NCI-H82 (cell line): ENCODE measurements at places on chromosomes 11 and 22.
A peak's percentile ranks its signal among the peaks of the same experiment; 100 is the strongest.

GRCh38 chr11:75240311-75241035, at the start of gene TPBGL:
Gene TPBGL, plus strand, starts transcription at chr11:75240774. Its CDS starts 276 bp downstream, at chr11:75241050.
- DNase-seq, result peak; percentile 58

- no peak for DNase-seq
Measured at GRCh38 chr11:9273376-9274336, 8.5 kb upstream of the DENND5A start.

DNA sequence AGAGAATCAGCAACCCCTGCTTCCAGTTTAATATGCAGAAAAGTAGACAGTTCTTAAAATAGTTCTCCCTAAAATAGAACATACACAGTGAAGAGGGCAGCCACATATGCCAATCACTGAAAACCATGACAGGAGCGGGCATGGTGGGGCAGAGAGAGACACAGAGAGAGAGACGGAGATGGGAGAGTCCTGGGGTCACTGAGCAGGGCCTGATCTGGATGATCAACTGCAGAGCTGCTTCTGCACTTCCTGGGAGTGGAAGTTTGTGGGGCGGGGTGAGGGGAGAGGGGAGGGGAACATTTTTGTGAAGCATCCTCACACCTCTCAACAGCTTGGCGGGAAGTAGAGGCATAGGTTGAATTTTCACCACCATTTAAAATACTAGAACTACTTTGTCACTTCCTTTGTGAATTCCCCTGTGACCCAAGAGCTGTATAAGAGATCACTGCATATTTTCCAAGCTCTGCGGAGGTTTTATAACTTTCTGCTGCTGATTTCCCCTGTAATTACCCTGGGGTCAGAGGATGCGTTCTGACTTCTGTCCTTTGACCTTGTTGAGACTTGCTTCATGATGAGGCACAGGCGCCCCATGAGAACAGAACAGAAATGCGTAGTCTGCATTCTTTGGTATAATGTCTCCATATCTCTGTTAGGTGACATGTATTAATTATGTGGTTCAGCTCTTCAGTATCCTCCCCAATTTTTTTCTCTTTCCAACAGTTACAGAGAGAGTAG, 419.4 kb downstream of the BRD1 start:
- no peak for DNase-seq

DNA sequence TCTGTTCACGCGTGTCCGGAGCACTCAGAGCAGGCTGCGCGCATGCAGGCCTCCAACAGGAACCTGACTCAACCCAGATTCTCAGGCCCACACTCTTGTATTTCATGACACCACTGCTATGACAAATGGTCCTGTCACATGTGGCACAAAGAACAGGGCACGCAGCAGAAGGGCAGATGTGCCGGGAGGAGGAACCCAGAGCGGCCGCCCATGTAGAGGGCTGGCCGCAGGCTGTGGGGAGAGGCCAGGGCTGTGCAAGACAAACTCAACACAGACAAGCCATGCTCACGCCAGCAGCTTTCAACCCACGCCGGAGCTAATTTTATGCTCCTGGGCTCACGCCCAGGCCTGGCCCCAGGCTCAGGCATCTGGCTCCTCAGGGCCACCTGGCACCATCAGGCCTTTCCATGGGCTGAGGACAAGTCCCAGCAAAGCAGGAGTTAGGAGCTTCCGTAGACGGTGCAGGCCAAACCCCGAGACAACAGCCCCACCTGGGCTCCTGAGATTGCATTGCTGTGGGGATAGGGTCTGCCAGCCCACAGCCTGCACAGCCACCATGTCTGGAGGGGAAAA, 40.0 kb downstream of the DUSP8 start:
- no peak for DNase-seq

- DNase-seq, result no peak
Measured at GRCh38 chr11:66414120-66414934, 6.5 kb upstream of the NPAS4 start.

DNA sequence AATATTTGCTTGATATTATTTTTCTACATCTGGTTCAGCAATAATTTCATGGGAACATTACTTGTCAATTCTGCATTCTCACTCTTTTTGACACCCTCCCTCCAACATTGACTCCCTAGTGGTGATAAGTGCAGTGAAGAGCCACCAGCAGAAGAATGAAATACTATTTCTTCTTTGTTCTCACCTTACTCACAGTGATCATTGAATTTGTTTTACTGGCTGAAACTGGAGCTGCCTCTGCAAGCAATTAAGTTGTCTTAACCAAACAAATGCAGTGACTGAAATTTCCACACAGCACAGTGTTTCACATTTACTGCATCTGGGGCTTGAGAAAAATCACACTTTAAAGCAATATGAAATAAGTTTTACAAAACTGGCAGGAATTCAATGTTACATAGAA, 189.8 kb downstream of the JRKL start:
- no peak for DNase-seq

DNA sequence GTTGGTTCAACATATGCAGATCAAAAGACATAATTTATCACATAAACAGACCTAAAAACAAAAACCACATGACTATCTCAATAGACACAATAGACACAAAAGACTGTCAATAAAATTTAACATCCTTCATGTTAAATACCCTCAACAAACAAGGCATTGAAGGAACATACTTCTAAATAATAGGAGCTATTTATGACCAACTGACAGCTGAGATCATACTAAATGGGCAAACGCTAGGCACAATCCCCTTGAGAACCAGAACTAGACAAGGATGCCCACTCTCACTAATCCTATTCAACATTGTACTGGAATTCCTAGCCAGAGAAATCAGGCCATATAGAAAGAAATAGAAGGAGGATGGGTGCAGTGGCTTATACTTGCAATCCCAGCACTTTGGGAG, 50.3 kb upstream of the GLYAT start:
- no peak for DNase-seq

DNA sequence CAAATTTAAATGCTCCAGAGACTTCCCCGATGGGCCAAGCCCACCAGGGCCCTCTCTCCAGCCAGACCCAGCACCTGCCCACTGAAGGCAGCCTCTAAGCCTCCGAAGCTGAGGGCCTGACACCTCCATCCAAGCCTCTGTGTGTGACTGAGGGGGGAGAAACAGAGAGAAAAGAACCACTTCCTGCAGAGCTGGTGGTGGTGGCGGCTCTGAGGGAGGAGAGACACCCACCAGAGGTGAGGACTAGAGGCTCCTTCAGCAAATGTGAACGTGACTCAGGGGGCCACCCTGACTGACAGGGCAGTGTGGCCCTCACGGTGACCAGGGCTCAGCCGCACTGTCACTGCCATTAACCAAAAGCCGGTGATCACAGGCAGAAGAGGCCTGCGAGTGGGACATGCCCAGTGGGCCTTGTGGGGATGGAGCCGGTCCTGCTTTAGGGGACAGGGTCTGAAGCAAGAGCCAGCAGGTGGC, 31.0 kb upstream of the CD5 start:
- no peak for DNase-seq

- DNase-seq, result no peak
Measured at GRCh38 chr11:125952559-125952958, 6.7 kb downstream of the VSIG10L2 start.

DNA sequence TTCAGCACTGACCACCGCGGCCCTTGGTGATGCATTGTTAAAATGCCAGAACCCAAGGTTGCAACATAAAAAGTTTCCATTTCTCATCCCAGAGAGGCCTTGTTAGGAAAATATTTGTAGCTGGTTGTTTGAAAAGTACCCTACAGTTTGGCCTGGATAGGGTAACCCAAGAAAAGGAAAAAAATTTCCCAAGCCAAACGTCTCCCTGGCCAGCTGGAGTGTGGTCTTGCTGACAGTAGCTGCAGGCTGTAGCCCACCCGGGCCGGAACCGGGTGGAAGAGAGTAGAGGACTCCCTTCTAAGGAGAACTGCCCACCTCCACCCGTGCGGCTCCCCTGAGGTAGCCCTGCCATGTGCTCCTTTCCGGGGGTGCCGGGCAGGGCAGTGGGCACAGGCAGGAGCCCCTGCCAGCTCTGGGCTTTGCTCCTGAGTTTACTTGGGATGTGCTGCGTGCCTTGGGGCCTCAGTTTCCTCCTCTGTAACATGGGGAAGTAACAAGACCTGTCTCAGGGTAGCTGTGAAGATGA, 38.5 kb downstream of the IGHMBP2 start:
- no peak for DNase-seq

DNA sequence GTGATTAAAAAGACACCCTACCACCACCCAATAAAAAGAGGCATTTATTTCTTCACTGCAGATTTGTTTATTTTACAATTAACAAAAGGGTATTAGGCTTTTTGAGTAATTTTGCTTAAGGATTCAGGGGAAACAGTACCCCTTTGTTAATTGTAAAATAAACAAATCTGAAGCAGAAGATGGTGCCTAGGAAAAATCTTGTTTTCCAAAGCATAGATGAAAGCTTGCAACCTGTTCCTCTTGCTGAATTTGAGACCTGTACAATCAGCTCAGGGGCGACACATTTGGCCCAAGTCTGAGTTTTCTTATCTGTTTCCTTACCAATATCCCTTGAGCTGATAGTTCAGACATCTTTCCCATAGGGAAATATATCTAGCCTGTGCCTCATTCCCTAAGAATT, 171.9 kb downstream of the GRIA4 start:
- no peak for DNase-seq

DNA sequence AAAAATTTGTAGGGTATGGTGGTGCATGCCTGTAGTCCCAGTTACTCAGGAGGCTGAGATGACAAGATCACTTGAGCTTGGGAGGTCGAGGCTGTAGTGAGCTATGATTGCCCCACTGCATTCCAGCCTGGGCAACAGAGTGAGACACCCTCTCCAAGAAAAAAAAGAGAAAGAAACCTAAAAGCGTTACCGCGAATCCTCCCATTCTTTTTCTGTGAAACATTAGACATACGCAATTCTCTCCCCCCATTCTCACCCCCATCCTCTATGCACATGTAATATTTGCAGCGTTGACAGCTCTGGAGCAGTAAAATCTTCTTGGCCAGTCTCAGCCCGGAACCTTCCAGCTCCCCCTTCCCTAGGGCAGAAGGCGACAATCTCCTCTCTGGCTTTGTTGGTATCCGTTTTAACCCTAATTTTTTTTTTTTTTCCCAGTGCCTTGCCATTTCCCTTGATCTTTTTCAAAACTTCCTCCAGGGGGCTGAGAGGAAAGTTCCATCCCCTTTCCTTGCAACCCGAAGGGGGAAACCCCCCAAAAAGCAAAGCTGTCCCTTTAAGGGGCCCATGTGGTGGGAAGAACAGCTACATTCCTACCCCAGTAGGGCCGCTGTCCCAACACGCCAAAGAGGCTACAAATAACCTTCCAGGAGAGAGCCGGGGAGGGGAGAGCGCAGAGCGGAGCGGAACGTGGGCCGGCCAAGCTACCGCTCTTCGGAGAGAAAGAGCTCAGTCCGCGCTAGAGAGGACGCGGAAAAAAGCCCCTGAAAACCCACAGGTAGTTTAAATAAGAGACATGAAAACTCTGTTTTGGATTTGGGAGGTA, 1.9 kb downstream of the LRP4 start:
- peak; percentile 68 for DNase-seq

GRCh38 chr22:49587421-49587820, 240.3 kb downstream of the BRD1 start:
- DNase-seq, result no peak

- no peak for DNase-seq
Measured at GRCh38 chr11:121887976-121888557, 227.9 kb downstream of the BLID start.

- no peak for DNase-seq
Measured at GRCh38 chr11:75810637-75811390, 4.2 kb upstream of the UVRAG start.

- DNase-seq, result no peak
Measured at GRCh38 chr22:22375576-22376351, 131.2 kb downstream of the VPREB1 start.

DNA sequence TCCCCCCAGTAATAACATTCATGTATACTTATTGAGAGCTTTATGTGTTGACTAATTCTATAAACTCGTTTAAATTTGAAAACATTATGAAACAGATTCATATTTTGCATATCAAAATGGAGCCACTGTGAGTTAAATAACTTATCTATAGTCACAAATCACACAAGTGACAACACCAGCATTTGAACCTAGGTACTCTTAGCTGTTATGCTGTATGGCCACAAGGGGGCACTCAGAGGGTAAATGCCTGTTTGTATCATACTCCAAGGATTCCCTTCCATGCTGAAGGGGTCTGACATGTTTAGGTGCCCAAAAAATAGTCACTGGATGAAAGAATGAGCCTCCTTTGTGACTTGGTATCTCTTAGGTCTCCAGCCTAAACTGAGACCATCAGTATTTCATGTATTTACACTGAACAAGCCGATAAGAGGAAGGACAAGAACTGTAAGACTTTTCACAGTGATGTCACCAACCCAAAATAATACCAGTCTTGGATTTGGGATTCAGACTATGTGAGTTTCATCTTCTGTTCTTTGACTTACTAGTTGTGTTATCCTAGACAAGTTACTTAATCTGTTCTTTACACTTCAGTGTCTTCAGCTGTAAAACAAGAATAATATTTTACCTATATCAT, 12.2 kb upstream of the OR52D1 start:
- DNase-seq, result peak; percentile 69

GRCh38 chr11:93143800-93144199, 54.0 kb downstream of the SLC36A4 start:
- no peak for DNase-seq

DNA sequence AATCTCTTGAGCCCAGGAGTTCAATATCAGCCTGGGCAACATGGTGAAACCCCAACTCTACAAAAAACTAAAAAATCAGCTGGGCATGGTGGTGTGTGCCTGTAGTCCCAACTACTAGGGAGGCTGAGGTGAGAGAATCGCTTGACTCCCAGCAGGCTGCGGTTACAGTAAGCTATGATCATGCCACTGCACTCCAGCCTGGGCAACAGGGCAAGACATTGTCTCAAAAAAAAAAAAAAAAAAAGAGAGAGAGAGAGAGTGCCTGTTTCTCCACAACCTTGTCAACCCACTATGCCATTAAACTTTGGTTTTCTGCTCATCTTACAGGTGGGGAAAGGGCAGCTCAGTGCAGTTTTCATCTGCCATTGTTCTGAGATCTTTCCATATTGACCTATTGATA, 5.1 kb downstream of the FOLR3 start:
- no peak for DNase-seq

- no peak for DNase-seq
Measured at GRCh38 chr11:38884145-38884865, 2286.3 kb upstream of the RAG2 start.

- no peak for DNase-seq
Measured at GRCh38 chr11:61980783-61981541, 13.5 kb upstream of the FTH1 start.

DNA sequence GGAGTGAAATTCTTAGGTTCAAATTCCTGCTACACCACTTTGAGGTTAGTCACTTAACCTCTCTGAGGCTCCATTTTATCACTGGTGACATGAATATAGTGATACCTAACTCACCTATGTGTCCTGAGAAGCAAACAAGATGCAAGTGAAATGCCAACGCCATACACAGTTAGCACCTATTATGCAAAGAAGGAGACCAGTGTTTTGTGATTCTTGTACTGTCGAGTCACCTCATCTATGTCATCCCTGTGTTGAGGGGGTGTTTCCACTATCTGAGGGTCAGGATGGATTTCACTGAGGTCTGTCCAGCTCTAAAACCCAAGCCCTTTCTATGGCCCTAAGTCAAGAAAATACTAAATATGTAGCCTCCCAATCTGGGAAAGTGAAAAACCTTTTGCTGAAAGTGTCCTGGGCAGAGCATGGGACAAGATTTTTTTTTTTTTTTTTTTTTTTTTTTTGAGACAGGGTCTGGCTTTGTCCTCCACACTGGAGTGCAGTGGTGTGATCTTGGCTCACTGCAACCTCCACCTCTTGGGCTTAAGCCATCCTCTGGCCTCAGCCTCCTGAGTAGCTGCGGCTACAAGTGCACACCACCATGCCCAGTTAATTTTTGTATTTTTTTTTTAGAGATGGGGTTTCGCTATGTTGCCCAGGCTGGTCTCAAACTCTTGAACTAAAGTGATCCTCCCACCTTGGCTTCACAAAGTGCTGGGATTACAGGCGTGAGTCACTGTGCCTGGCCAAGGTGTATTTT, 5.0 kb upstream of the MCM5 start:
- DNase-seq, result no peak
